AG09309 (cell line): ENCODE measurements at places on chromosomes 3 and 15.

DNA sequence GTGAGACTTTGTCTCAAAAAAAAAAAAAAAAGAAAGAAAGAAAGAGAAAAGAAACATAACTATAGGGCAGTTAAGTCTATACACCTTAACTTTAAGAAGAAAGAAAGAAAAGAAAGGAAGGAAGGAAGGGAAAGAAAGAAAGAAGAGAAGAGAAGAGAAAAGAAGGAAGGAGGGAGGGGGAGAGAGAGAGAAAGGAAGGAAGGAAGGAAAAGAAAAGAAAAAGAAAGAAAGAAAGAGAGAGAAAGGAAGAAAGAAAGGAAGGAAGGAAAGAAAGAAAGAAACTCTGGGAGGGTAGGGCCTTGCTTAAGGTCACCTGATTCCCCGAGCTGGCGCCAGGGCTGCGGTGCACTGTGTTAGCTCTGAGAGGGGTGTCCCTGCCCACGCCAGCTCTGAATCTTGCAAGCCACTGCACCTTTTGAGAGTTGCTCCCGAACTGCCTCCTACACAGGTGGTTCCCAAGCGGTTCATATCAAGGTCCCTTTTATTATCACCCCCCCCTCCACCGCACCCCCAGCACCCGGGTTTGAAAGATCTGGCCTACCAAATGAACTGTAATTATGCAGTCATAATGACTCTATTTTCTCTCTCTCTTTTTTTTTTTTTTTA, 39.2 kb upstream of the VPS8 start:
- DNase-seq: no peak

- peak; percentile 51 for DNase-seq
Measured at GRCh38 chr15:31387479-31388118, 61.0 kb downstream of the KLF13 start.

DNA sequence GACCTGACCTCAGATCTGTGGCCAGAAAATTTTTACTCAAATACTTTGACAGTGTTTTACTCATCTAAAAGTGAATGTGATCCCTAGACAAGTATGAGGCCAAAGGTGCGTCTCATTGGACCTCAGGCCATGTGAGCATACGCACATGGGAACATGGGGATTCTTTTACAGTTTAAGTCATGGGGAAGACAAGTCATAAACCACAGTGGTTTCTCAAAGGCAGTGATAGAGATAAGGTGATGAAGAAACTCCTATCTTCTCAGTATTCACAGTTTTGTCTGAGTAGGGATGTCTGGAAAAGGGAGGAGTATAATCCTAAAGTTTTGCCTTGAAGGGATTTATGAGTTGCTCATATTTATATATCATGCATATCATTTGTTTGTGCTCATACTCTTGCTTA, 173.8 kb downstream of the FNDC3B start:
- no peak for DNase-seq

DNA sequence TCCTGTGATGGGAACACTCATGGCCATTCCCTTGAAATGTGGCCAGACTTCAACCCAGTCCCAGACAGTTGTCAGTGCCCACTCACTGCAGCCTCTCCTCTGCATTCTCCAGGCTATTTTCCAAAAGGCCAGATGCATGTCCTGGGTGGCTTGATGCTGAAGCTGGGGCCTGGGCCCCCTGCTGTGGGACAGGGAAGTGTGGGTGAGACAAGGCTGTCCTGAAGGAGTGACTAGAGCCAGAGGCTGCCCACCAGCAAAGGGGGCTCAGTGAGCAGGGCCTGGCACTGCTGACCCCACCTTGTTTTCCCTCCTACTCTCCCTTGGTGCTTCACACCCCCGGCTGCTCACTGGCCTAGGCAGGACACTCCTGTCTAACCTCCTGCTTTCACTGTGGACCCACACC, 11.9 kb downstream of the CISH start:
- DNase-seq: no peak

- DNase-seq: no peak
Measured at GRCh38 chr3:128262457-128262856, 109.2 kb downstream of the EEFSEC start.

DNA sequence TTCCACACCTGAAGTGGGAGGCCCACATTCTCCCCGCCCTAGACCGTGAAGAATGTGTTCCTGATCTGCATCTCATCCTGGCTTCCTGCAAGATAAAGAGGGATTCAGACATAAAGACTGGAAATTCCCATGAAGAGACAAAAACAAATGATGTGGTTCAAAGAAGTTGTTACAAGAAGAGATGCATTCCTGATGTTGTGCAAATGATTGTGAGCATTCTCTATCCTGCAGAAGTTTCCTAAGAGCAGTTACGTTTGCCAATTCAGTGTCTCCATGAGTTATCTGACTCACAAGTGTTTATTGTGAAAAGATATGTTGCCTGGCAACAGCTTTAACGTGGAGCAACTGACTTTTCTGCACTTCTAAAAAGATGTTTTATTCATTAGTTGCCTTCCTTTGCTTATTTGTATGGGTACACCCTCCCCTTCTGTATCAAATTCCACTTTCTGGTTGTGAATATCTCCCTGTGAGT, 107.8 kb downstream of the ZIC4 start:
- peak; percentile 97 for DNase-seq

- no peak for DNase-seq
Measured at GRCh38 chr3:194779729-194780224, 94.1 kb downstream of the FAM43A start.

DNA sequence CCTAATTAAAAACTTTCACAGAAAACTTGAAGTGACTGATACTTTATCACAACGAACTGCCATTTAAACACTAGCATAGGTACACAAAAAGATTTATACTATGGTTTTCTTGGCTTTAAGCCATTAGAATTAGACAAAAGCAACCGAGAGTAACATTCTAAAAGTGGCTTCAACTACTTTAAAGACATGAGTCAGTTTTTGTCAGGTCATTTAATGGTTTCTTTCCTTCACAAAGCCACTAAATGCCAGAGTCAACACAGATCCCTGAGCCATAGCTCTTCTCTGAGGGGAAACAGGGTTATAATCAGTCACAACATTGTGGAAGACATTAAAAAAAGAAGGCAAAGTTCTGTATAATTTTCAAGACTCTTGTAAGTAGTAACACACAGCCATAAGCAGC, 54.6 kb downstream of the CAPN3 start:
- DNase-seq: no peak

DNA sequence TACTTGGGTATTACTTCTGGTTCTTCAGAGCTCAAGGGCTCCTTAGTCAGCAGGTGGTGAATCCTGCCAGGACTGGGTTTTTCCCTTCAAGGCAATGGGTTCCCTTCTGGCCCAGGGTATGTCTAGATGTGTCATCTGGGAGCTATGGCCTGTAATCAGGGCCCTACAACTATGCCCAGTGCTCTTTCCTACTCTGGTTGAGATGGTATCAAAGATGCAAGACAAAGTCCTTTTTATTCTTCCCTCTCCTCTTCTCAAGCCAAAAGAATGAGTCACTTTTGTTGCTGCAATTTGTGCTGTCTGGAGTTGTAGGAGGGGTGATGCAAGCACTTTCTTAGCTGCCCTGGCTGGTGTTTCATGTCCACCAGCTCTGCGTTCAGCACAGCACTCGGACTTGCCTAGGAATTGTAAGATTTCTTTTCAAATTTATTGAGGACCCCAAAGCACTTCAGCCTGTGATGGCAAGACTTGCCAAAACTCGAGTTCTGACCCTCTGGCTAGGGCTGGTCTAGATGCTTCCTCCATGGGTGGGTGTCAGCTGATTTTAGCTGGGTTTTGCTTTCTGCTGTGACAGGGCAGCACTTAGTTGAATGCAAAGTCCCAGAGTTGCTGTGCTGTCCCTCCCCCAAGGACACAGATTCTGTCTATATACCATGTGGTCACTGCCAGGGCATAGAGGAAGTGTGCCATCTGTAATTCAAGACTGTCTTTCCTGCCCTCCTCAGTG, 129.2 kb upstream of the CBLB start:
- peak; percentile 86 for DNase-seq

- DNase-seq: no peak
Measured at GRCh38 chr15:77901251-77901881, 176.1 kb downstream of the TBC1D2B start.

- no peak for DNase-seq
Measured at GRCh38 chr3:123737168-123737567, 147.0 kb downstream of the MYLK start.

DNA sequence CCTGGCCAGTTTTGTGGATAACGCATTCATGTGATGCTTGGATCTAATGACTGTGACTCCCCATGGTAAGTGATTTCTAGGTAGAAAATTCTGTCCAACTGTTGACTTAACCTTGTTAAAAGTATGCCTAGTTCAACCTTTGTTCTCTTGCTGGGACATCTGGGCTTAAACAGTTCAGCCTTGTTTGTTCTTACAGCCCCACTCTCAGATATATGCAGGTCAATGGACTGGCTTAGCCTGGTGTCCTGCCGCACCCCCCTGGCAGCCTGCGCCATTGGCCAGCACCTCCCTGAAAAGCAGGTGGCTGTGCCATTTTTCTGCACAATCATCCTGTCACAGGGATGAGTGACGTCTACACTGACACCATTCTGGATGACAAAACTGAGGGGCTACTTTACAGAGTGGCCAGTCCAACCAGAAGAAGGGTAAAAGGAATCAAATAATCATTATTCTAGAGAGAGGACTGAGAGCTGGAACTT, 244.7 kb upstream of the ONECUT1 start:
- DNase-seq: no peak

DNA sequence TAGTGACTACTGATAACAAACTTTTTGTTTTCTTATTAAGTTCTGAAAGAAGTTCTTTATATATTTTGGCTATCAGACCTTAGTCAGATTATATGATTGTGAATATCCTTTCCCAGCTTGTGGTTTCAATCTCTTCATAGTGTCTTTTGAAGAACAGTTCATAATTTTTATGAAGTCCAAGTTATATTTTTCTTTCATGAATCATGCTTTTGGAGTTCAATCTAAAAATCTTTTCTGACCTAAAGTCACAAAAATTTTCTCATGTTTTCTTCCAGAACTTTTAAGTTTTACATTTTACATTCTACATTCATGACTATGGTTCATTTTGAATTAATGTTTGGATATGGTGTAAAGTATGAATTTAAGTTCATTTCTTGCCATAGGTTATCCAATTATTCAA, 34.2 kb upstream of the OCA2 start:
- no peak for DNase-seq

DNA sequence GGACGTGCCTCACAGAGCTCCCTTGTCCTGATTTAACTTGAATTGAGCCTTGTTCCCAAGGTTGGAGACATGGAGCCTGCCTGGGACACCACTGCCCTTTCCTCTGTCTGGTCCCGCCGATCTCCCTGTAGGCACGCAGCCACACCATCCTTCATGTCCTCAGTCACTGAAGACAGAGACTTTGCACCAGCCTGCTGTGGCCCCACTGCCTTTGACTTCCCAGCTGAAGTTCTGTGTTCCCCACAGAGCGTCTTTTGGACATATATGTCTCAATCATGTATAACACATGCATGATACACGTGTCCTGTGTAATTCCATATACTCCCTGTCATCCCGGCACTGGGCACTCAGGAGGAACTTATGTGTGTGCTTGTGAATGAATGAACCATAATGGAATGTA, 23.6 kb downstream of the GABRA5 start:
- DNase-seq: no peak

GRCh38 chr3:57889807-57890206, 118.4 kb upstream of the FLNB start:
- DNase-seq: no peak
